ENCODE measurements at places on chromosomes 12 and 14. TPM values are rescaled to one million over a fixed set of nuclear protein-coding genes. Genes with fewer than 3 reads are reported as not detected.

Gene M6PR
- total RNA-seq = 75.0 TPM

Gene MAP3K9
- 2.9 TPM for total RNA-seq

Gene SLC6A15
- total RNA-seq = 7.2 TPM

Gene MYL2
- total RNA-seq = not detected

Gene TMEM233
- 1.2 TPM for total RNA-seq

Gene OTOGL
- total RNA-seq = not detected

Gene OTX2
- total RNA-seq = not detected

Gene RDH11
- total RNA-seq = 167 TPM

Gene SMCO2
- not detected for total RNA-seq

Gene MYH6
- not detected for total RNA-seq

Measured in myometrial cell (primary cell).